ENCODE measurements at places on chromosomes 12 and 14. TPM values are rescaled to one million over a fixed set of nuclear protein-coding genes. Genes with fewer than 3 reads are reported as not detected.
A peak's percentile ranks its signal among the peaks of the same experiment; 100 is the strongest.

- H3K36me3 ChIP-seq, result no peaks in the 10 kb centered on the region
- H3K4me1 ChIP-seq, result peaks cover 3% of the 10 kb centered on the region
- H3K27me3 ChIP-seq, result no peaks in the 10 kb centered on the region
- H3K27ac ChIP-seq, result no peak overlapping the region
- no peak overlapping the region for H3K4me3 ChIP-seq
Observed at GRCh38 chr14:54591866-54592265, 24.9 kb downstream of the SAMD4A start.

DNA sequence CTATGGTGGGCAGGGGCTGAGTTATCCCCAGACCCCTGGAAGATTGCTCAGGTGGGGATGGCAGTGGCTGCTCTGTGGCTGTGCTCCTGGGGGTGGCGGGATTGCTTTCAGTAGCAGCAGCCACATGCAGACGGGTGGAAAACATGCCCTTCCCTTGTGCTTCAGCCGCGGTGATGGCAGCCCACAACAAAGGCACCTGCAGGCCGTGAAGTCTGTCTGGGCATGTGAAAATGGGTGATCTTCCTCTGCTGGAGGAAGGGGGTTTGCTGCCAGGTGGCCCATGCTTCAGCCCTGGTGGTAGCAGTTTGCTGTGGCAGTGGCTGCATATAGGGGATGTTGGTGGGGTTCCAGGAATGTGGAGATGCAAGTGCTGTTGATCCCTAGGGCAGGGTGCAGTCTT lies 326.2 kb upstream of the RGS6 start:
- H3K4me3 ChIP-seq, result no peak overlapping the region
- no peaks in the 10 kb centered on the region for H3K4me1 ChIP-seq
- no peaks in the 10 kb centered on the region for H3K36me3 ChIP-seq
- no peak overlapping the region for H3K27ac ChIP-seq
- no peaks in the 10 kb centered on the region for H3K27me3 ChIP-seq

MIP gene
- not detected for polyA plus RNA-seq

DNA sequence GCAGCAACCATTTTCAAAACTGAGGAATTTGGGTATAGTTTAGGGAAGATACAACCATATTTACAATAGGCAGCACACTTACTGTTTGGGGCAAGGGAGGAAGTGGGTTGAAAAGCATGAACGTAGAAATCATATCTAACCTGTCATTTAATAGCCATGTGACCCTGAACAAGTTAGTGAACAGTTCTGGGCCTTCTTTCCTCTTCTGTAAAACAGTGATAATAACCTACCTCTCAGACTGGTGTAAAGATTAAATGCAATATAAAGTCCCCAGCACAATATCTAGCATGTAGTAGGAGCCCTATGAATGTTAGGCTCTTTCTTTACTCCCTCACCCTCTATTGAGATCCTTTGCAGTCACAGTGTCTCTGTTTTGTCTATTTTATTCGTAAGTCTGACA lies 33.5 kb downstream of the A2ML1 start:
- no peaks in the 10 kb centered on the region for H3K36me3 ChIP-seq
- H3K4me3 ChIP-seq, result no peak overlapping the region
- H3K27ac ChIP-seq, result no peak overlapping the region
- no peaks in the 10 kb centered on the region for H3K27me3 ChIP-seq

GRCh38 chr12:75759196-75759595 lies 247.8 kb upstream of the KRR1 start:
- H3K4me1 ChIP-seq, result no peaks in the 10 kb centered on the region
- H3K4me3 ChIP-seq, result no peak overlapping the region
- H3K36me3 ChIP-seq, result no peaks in the 10 kb centered on the region
- no peaks in the 10 kb centered on the region for H3K27me3 ChIP-seq

- no peaks in the 10 kb centered on the region for H3K36me3 ChIP-seq
- H3K4me1 ChIP-seq, result no peaks in the 10 kb centered on the region
- no peak overlapping the region for H3K4me3 ChIP-seq
- H3K27ac ChIP-seq, result no peak overlapping the region
- DNase-seq, result no peak
Observed at GRCh38 chr12:107415071-107415470, 270.5 kb upstream of the PWP1 start.

DNA sequence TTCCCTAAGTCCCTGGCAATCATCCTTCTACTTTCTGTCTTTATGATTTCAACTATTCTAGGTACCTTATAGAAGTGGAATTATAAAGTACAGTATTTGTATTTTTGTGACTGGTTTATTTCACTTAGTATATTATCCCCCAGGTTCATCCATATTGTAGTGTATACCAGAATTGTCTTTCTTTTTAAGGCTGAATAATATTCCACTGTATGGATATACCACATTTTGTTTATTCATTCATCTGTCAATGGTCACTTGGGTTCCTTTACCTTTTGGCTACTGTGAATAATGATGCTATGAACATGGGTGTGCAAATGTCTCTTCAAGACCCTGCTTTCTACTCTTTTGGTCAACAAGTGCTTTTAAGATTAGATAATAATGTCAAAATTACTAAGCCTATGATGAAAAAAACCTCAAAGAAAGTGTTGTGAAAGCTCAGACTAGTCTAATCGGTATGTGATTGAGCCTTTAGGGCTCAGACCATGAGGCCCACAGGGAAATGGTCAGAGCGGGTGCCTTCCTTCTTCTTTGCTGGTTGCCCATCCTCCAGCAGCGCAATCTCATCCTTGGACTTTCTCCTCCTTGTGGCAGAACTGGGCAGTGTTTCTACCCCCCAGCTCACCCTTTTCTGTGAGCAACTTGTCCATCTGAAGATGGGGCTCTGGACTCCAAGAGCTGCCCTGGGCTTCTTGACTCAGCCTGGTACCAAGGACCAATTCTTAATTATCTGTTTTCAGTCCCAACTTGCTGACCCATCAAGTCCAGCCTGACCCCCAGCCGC lies 105.4 kb downstream of the TTC8 start:
- no peak overlapping the region for H3K27ac ChIP-seq
- H3K27me3 ChIP-seq, result no peaks in the 10 kb centered on the region
- no peak for DNase-seq
- no peak overlapping the region for H3K4me3 ChIP-seq

GRCh38 chr14:38958589-38958988 lies 144.4 kb downstream of the SEC23A start:
- H3K4me3 ChIP-seq, result no peak overlapping the region
- H3K27ac ChIP-seq, result no peak overlapping the region
- no peaks in the 10 kb centered on the region for H3K4me1 ChIP-seq
- no peaks in the 10 kb centered on the region for H3K36me3 ChIP-seq
- no peak for DNase-seq

CD27 gene
- polyA plus RNA-seq, result 1.6 TPM

- H3K27me3 ChIP-seq, result peaks cover 5% of the 10 kb centered on the region
- peaks cover 8% of the 10 kb centered on the region for H3K4me1 ChIP-seq
- no peak for DNase-seq
- no peaks in the 10 kb centered on the region for H3K36me3 ChIP-seq
- no peak overlapping the region for H3K27ac ChIP-seq
- no peak overlapping the region for H3K4me3 ChIP-seq
Observed at GRCh38 chr14:94677213-94677612, 65.0 kb downstream of the SERPINA3 start.

- H3K27me3 ChIP-seq, result no peaks in the 10 kb centered on the region
- H3K36me3 ChIP-seq, result no peaks in the 10 kb centered on the region
- H3K4me3 ChIP-seq, result no peak overlapping the region
- H3K27ac ChIP-seq, result no peak overlapping the region
Observed at GRCh38 chr12:8590842-8591545, 21.7 kb downstream of the AICDA start.

GRCh38 chr14:44564908-44565307 lies 57.8 kb upstream of the FSCB start:
- H3K27me3 ChIP-seq, result no peaks in the 10 kb centered on the region
- H3K27ac ChIP-seq, result no peak overlapping the region
- H3K36me3 ChIP-seq, result no peaks in the 10 kb centered on the region
- peak; percentile 23 for DNase-seq
- H3K4me1 ChIP-seq, result no peaks in the 10 kb centered on the region

IL23A gene
- 0.24 TPM for polyA plus RNA-seq

DNA sequence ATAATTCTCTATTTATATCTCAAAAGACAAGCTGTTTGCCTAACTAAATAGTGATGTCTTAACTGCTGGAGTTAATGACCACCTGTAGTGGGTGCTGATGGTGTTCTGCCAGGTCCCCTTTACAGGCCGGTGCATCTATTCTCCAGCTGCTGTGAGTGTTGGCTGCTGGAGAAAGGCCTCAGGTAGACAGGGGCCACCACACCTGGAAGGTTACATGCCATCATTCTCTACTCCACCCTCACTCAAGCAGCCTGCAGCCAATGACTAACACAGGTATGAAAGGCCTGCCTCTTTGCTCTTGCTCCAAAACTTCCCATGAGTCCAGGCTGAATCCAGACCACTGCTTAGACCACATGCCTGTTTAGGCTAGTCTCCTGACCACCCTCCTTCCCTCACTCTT lies 73.9 kb downstream of the RPS6KA5 start:
- no peaks in the 10 kb centered on the region for H3K4me1 ChIP-seq
- H3K4me3 ChIP-seq, result no peak overlapping the region
- DNase-seq, result no peak
- H3K36me3 ChIP-seq, result no peaks in the 10 kb centered on the region
- no peaks in the 10 kb centered on the region for H3K27me3 ChIP-seq
- no peak overlapping the region for H3K27ac ChIP-seq

COPS7A gene
- 64.3 TPM for polyA plus RNA-seq

- H3K27me3 ChIP-seq, result no peaks in the 10 kb centered on the region
- peak; percentile 96 for DNase-seq
- H3K4me3 ChIP-seq, result peak overlapping the region; percentile 74
- no peaks in the 10 kb centered on the region for H3K36me3 ChIP-seq
- H3K27ac ChIP-seq, result peak overlapping the region; percentile 96
- H3K4me1 ChIP-seq, result peaks cover 32% of the 10 kb centered on the region
Observed at GRCh38 chr12:12786706-12787601, 1.5 kb downstream of the APOLD1 start.

- peak; percentile 82 for DNase-seq
- no peaks in the 10 kb centered on the region for H3K4me1 ChIP-seq
Observed at GRCh38 chr12:90959538-90960139, 4.7 kb upstream of the CCER1 start.

- no peak overlapping the region for H3K4me3 ChIP-seq
- no peaks in the 10 kb centered on the region for H3K27me3 ChIP-seq
- H3K36me3 ChIP-seq, result no peaks in the 10 kb centered on the region
- H3K27ac ChIP-seq, result peak overlapping the region; percentile 29
- DNase-seq, result peak; percentile 82
- peaks cover 5% of the 10 kb centered on the region for H3K4me1 ChIP-seq
Observed at GRCh38 chr12:89949457-89950195, 241.0 kb upstream of the ATP2B1 start.

DNA sequence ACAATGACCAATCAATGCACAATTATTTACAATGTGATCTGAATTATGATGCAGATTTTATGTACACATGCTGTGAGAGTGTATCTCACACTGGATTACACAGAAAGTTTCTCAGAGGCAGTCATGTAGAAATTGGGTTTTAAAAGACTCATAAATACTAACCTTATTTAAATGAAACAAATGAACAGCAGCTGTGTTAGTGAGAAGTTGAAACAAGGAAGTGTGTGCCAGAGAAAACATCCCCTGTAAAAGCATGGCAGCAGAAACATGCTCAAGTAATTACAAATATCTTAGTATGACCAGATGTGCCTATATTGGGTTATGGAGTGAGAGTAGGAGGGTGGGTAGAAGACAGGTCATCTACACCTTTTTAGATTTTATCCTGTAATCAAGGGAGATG lies 723.7 kb downstream of the C12orf50 start:
- H3K27ac ChIP-seq, result no peak overlapping the region
- no peak overlapping the region for H3K4me3 ChIP-seq
- H3K36me3 ChIP-seq, result no peaks in the 10 kb centered on the region
- H3K27me3 ChIP-seq, result no peaks in the 10 kb centered on the region
- H3K4me1 ChIP-seq, result no peaks in the 10 kb centered on the region

GPRC5D gene
- 0.81 TPM for polyA plus RNA-seq

DNA sequence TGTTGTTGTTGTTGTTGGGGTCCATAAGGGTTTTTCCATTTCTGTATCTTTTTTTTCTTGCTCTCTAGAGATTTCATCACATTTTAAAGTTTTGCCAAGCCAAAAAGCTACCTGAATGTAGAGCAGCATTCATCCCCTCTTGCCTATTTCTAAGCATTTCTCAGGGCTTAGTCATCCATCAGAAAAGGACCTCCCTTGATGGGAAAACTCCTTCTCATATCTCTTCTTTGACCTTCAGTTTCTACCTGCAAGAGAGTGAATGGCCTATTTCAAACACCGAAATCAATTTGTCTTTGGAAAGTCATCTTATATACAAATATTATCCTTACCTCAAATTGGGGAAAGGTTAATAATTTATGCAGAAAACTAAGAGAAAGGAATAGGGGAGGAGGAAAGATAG lies 4.5 kb downstream of the MYBPC1 start:
- no peaks in the 10 kb centered on the region for H3K4me1 ChIP-seq
- DNase-seq, result no peak
- peak overlapping the region; percentile 41 for H3K4me3 ChIP-seq
- H3K36me3 ChIP-seq, result no peaks in the 10 kb centered on the region
- H3K27ac ChIP-seq, result peak overlapping the region; percentile 84

DNA sequence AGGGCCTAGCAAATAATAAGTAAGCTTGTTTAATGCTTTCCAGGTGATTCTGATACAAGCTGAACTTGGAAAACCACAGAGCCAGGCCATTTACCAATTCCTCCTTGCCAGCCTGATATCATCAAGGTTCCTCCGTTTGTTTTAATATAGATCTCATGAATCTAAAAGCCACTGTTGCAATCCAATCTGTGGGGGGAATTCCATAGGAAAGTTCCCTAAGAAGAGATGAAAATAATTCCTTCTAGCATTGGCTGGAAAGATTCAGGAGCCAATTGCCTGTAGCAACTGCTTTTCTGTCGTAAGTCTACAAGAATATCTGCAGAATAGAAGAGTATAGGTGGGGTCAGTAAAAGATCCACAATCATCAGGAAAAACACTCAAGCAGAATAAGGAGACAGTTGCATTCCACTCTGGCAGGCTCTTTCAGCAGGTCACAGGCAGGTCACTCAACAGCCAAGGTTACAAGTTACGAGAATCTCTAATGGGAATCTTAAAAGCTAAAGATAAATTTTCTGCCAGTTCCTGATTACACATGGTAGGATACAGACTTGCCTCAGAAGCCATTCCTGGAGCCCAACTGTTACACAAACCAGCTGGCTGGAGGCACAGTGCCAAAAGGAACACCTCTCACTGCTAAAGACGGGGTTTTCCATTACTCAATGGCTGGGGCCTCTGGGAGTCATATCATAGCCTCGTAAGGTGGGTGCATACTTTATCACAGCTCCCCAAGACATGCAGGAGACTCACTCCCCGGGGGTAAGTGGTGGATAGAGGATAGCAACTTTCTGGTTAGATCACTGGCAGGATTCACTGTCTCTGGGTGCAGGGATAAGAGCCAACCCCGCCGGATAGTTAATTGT lies 43.6 kb downstream of the FGD6 start:
- DNase-seq, result peak; percentile 76
- no peak overlapping the region for H3K4me3 ChIP-seq
- peak overlapping the region; percentile 67 for H3K27ac ChIP-seq
- no peaks in the 10 kb centered on the region for H3K27me3 ChIP-seq

RASAL1 gene
- polyA plus RNA-seq, result 0.13 TPM

GRCh38 chr12:26564391-26564790 lies 268.6 kb downstream of the ITPR2 start:
- H3K27me3 ChIP-seq, result no peaks in the 10 kb centered on the region
- peak; percentile 31 for DNase-seq
- no peaks in the 10 kb centered on the region for H3K36me3 ChIP-seq
- no peak overlapping the region for H3K27ac ChIP-seq
- H3K4me3 ChIP-seq, result no peak overlapping the region
- H3K4me1 ChIP-seq, result no peaks in the 10 kb centered on the region

EIF2S3B gene
- 4.9 TPM for polyA plus RNA-seq

GRCh38 chr12:5438671-5439200 lies 6.8 kb downstream of the NTF3 start:
- peaks cover 21% of the 10 kb centered on the region for H3K4me1 ChIP-seq
- peaks cover 18% of the 10 kb centered on the region for H3K27me3 ChIP-seq
- H3K36me3 ChIP-seq, result no peaks in the 10 kb centered on the region
- no peak for DNase-seq
- H3K27ac ChIP-seq, result no peak overlapping the region
- no peak overlapping the region for H3K4me3 ChIP-seq
